Neural progenitor cell (in vitro differentiated cells): ENCODE measurements at places on chromosomes 6 and 20. TPM values are rescaled to one million over a fixed set of nuclear protein-coding genes. Genes with fewer than 3 reads are reported as not detected.

DNA sequence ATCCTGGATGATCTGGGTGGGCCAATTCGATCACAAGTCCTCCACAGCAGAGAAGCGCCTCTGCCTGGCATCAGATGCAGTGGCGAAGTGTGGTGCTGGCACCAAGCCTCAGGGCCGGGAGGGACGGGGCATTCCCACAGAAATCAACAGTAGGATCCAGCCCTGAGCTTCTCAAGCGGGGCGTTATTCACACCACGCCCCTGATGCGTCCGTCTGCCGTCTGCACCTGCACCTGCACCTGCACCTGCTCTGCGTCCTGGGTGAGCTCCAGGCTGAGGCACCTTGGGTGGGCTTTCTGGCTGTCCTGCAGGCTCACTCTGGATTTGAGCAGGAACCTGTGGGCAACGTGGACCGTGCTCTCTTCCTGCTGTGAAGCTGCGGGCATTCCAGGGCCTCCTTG, 13.8 kb upstream of the NTSR1 start:
- DNase-seq, result no peak

TXNDC5 gene
- total RNA-seq, result 155 TPM in 2 replicates

DNA sequence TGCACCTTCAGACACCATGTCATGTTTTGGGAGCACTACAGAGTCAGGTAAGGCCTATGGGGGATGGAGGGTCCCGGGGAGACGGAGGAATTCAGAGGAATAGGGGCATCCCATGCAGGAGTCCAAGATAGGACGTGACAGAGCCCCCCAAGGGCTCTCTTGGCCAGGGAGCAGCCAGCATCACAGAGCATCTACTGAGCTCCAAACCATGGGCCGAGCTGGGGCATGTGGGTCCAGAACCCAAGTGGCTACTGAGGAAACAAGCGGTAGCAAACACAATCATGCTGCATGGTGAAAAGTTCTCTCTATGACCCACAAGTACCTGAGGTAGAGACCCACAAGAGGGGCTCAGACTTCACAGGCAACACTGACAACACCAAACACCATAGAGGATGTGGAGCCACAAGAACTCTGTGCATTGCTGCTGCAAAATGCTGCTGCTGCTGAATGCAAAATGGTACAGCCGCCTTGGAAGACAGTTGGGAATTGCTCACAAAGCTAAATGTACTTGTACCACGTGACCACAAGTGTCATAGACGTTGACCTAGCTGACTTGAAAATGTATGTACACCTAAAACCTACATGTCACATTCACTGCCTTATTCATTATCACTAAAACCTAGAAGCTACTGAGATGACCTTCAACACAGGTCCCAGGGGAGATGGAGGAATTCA, 33.4 kb upstream of the MAS1L start:
- no peak for DNase-seq

- peak; percentile 85 for DNase-seq
Observed at GRCh38 chr20:3749689-3750531, 17.4 kb downstream of the HSPA12B start.

DNA sequence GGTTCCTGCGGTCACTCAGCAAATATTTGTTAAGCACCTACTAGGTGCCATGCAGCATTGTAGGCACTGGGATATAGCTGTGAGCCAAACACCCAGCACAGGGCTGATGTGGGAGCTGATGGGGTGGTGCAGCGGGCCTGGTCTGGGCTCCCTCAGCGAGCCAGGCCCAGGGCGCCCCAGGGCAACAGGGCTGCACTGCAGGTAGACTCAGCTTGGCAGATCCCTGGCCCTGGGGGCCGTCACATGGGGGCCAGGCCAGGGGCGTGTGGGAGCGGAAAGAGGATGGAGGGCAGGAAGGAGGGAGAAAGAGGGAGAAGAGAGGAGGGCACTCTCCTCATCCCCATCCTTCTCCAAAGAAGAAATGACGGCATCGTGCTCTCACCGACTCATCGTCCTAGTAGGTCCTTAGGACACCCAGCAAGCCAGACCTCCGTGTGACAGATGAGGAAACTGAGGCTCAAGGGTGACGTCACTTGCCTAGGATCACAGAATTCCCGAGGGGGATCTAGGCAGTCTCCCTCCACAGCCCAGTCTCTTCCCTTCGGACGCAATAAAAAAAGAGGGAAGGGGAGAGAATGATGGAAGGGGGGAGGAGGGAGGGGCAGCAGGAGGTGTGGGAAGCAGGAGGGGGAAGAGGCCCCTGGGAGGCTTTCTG, 53.3 kb downstream of the RBM38 start:
- no peak for DNase-seq

DNA sequence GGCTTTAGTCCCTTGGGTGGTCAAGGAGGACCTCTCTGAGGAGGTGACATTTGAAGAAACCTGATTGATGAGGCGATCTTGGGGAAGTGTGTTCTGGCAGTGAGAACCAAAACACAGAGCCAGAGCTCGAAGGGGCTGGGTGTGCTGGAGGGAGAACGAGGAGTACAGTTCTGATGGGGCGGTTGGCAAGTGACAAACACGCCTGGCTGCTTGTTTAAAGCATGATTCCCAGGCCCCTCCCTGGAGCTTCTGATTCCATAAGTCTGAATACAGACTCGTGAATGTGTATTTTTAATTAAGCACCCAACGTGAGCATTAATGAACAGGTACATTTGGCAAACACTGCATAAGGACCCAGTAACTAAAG, 886 bp upstream of the NFATC2 start:
- DNase-seq, result no peak
